ENCODE measurements at places on chromosomes 4 and X.
A peak's percentile ranks its signal among the peaks of the same experiment; 100 is the strongest.

DNA sequence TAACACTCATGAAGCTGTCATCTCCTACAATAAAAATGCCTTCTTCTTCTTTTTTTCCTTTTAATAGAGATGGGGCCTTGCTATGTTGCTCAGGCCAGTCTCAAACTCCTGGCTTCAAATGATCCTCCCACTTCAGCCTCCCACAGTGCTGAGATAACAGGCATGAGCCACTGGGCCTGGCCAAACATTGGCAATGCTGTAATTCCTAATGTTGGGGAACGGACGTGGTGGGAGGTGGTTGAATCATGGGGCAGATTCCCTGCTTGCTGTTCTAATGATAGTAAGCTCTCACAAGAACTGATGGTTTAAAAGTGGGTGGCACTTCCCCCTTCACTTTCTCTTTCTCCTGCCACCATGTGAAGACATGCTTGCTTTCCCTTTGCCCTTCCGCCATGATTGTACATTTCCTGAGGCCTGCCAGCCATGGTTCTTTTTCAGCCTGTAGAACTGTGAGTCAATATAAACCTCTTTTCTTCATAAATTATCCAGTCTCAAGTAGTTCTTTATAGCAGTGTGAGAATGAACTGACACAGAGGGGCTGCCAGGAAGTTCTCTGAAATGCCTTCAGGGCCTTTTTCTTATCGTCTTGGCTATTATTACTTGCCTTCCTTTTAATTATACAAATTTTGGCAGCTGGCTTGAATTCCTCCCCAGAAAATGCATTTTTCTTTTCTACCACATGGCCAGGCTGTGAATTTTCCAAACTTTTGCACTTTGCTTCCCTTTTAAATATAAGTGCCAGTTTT is 93.0 kb downstream of the CENPC start:
- no peak for DNase-seq

DNA sequence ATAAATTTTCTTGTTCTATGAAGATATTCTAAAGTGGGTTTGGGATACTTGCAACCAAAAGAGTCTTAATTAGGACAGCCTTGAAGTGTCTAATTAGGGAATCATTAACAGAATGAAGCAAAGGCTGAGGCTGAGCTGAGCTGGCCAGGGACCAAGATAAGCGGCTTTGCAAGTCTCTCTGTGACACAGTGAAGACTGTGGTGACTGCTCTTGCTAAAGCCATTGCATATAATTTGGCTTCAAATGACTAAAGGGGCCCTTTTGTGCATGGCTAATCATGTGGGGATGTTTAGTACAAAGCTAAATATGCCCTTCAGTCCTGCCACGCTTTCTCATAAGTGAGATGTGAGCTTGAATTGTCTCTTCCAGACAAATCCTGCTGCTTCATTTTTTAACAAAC is 31.2 kb upstream of the GYPA start:
- no peak for DNase-seq

DNA sequence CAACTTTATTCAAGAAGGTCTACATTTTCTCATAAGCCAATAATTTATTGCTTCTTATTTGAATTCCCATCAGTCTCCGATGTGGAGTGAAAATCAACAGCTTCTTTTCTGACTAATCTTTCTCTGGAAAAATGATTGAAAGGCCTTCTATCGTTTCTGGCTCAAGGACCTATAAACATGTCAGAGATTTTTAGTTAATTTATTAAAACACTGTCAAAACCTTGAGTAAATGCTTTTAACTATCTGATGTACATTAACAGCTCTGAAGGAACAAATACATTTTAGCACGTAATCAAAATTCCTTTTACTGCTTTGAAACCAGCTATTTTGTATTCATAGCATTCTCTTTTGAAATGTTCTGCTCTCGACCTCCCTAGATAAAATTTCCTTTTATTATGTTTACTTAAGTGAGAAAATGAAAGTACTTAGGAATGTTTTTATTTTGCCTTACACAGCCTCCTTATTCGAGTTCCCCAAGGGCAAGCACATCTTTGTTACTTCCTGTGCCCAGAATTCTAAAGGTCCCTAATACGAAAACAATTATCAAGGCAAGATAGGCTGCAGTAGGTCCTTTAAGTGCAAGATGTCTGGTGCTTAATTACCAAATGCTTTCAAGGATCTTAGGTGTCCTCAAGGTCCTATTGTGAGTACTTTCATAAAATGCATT is 3.1 kb upstream of the ZFX start:
- no peak for DNase-seq

- DNase-seq = no peak
Measured at GRCh38 chr4:124459941-124460310, 252.6 kb downstream of the ANKRD50 start.

DNA sequence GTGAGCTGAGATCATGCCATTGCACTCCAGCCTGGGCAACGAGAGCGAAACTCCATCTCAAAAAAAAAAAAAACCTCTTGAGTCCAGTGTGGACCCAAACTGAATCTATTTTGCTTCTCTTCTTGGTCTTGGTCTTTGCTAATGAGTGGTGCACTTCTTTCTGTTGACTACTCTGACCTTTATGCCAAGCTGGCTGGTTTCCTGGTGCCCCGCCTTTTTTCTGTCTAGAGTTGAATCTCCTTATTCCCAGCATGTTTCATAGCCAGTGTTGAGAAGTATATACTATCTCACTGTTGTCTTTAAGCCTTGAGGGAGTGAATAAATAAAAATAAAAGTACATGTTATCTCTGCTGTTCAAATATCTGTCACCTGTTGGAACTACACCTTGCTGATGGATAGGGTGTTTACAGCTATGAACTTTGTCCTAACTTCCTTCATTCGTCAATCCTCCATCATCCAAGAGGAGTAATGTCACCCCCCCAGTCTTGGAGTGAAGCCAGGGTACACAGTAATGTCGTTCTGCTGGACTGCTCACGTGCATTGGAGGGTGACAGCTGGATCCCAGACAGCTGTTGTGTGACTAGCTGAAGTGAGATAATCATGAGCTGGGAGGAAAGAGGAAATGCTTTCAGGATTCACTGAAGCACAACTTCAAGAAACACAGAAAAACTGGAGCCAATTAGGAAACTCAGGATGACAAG is 99.3 kb upstream of the PRKG2 start:
- DNase-seq = no peak

- no peak for DNase-seq
Measured at GRCh38 chrX:130937101-130937500, 34.1 kb upstream of the ENOX2 start.

GRCh38 chrX:13716905-13717304 is 17.5 kb downstream of the TRAPPC2 start:
- no peak for DNase-seq

GRCh38 chr4:136390824-136391223 is 1141.5 kb downstream of the PCDH18 start:
- no peak for DNase-seq

GRCh38 chr4:65358914-65359313 is 311.4 kb downstream of the EPHA5 start:
- no peak for DNase-seq

GRCh38 chrX:7689791-7690412 is 153.1 kb upstream of the VCX start:
- DNase-seq = no peak

DNA sequence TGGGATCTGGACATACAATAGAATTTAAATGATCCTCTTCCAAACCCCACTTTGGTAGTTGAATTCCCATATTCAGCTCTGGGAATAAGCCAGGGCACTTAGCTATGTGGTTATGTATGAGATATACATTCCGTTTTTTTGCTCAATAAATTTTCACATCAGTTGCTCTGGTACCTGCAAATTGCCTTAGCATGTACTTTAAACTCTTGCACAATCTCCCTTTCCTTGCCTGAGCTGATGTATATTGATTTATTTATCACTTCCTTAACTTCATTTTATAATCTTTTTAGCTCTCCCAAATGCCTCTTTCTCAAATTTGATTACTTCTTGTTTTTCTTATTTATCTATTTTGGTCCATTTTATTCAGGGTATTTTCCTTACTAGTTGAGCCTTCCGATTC is 90.1 kb upstream of the AGA start:
- DNase-seq = no peak

DNA sequence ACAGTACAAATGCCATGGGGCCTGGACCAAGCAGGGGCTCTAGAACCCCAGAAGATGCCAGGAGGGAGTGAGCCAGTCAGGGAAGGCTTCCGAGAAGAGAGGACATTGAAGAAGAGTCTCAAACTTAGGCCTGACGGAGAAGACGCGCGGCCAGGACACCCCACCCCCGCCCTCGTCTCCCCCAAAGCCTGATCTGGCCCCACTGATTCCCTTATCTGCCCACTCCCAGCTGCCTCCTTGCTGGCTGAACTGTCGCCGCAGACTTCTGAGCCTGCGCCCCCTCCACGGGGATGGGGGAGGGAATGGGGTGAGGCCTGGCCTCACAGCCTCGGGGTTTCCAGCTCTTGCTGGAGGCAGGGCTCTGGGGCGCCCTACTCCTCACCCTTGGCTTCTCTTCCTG is 3.6 kb upstream of the GATA1 start:
- no peak for DNase-seq

DNA sequence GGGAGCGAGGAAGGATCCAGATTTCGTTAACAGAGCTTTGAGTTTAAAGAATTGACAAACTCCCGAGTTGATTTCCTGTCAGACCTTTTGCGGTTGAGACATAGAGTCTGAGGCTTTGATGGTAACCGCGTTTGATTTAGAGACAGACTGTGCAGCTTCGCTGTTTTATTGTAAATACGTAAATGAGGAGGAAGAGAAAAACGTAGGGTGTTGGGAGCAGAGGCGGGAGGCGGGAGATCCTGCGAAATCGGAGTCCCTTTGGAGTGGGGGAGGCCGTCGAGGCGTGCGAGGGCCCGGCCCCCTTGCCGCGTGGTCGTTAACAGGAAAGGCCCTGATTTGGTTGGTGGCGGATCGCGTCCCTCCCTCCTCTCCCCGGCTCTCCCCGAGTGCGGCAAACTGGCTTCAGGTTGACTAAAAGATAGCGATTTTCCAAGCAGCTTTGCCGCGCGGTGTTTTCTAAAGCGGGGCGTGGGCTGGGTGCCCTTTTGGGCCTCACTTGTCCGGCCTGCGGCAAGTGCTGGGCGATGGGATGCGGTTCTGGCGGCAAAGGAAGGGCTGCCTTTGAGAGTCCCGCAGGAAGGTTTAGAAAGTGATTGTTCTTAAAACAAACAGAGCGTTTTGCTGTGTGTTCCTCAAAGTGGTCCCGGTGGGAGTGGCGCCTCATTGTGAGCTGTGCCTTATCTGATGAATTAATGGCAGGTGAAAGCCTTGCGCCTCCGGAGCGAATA is 857 bp downstream of the SCML1 start:
- DNase-seq = peak; percentile 36

DNA sequence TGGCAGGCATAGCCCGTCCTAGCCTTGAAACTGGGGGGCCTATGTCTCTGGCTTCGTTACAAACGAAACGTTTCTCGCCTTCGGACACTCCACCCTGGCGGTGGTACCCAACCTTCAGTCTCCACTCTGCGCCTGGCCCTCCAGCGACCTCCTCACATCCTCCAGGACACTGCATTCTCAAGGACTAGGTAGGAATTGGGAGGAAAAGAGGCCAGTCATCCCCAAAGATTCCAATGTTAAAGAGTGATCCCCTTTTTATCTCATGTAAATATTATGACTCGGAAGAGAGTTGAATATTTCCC is 2.1 kb upstream of the NKX6-1 start:
- DNase-seq = no peak

DNA sequence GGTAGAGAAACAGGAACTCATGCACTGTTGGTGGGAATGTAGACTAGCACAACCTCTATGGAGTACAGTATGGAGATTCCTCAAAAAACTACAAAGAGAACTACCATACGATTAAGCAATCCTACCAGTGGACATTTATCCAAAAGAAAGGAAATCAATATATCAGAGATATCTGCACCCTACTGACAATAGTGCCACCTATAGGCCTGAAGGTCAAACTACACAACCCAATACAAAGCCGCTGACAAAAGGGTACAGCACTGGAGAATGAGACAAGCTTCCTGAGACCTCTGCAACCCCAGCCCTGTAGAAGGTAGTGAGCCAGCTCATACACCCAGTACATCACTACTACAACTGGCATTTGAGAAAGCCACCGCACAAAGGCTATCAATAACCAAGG is 67.1 kb downstream of the CBR4 start:
- DNase-seq = no peak

- no peak for DNase-seq
Measured at GRCh38 chr4:82215800-82216199, 158.0 kb downstream of the HNRNPD start.

DNA sequence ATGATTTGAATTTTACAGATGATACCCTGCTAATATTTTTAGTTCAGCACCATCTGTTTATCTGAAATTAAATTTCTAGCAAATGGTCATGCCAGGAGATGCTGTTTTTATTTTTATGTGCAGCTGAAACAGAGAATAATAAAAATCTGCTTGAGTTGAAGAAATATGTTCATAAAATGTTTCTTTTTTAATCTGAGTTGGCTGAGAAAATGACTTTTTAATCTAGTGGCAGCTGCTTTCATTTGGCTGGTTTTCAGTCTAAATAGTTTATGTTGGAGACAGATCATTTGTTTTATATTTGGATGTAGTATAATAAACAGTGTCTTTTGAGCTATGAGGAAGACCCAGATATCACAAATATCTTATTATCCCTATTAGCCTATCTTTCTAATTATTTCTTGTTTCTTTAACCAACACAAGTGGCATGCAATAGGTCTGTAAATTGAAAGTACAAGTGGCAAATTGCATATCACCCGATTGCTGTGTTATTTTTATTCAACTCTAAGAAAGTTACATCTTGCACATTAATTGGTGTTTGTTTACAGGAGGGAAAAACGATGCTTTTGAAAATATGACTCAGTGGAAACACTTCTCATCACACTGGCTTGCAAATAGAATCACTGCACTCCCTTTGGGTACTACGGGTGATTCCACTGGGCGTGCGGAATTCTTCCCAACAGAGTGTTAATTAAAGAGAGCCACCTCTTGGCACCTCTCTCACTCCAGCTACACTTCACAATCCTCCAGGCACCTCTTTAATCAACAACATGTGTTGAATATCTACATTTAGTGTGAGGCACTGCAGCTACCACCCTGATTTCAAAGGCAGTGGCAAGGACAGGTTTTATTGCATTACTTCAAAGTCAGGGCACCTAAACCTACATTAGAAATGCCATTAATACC is 51.7 kb upstream of the AP1S2 start:
- DNase-seq = no peak

GRCh38 chrX:72142094-72142793 is 10.5 kb upstream of the RTL5 start:
- DNase-seq = no peak

DNA sequence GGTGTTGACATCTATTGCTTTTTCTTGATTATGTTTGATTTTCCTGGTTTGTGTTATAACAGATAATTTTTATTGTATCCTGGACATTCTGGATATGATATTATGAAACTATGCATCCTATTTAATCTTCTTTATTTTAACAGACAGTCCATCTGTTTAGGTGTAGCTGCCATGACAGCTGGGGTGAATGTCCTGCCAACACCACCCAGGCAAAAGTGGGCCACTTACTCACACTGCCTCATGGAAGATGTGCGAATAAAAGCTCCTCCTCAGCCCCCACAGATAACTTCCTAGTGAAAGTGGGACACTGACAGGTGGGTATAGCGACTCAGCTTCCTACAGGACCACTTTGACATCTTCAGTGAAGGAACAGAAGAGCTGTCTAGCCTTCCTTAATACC is 18.4 kb upstream of the CNKSR2 start:
- no peak for DNase-seq

- no peak for DNase-seq
Measured at GRCh38 chr4:110164856-110165255, 33.6 kb downstream of the ELOVL6 start.

- no peak for DNase-seq
Measured at GRCh38 chr4:155887847-155888570, 15.5 kb upstream of the TDO2 start.

Measured in stimulated activated CD4-positive, alpha-beta T cell treated with anti-CD3 and anti-CD28 coated beads, Interleukin-1b, Interleukin-23, amount 100 ng/mL, for 48 hours (primary cell).